Natural killer cell (primary cell): ENCODE measurements at places on chromosomes 16 and 17. TPM values are rescaled to one million over a fixed set of nuclear protein-coding genes. Genes with fewer than 3 reads are reported as not detected.

TGFB1I1 gene
- total RNA-seq: 1.3 TPM

CIBAR2 gene
- not detected for total RNA-seq

ABCA5 gene
- 52.1 TPM for total RNA-seq

HS3ST3A1 gene
- 1.6 TPM for total RNA-seq

ASB16 gene
- not detected for total RNA-seq

DNA sequence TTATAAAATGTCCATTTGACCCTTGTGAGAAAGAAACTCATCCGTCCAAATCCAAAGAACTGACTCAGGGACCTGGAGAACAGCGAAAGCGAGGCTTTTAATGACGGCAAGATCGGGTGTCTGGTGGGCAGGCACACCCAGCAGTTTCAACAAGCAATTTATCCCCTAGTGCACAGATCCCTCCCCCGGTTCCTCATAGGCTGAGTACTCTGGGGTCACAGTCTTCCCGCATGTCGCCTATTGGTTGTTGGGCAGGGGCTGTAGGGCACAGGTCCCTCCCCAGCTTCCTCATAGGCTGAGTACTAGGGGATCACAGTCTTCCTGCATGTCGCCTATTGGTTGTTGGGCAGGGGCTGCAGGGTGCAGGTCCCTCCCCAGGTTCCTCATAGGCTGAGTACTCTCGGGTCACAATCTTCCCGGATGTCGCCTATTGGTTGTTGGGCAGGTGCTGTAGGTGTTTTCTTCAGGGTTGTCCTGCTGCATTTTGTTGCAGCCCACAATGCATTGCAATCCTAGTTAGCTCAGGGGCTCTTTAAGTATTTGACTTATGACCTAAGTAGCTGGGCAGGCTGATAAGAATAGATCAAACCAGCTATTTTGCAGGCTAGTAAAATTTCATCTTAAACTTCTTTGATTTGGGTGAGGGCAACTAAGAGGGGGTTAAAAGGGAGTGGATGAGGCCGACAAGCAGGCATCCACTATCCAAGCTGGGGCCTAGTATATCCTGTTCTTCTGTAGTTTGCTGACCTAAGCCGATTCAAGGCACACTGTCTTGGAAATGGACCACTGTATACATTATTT, 3.6 kb upstream of the UTS2R start:
- no peak for DNase-seq

DNA sequence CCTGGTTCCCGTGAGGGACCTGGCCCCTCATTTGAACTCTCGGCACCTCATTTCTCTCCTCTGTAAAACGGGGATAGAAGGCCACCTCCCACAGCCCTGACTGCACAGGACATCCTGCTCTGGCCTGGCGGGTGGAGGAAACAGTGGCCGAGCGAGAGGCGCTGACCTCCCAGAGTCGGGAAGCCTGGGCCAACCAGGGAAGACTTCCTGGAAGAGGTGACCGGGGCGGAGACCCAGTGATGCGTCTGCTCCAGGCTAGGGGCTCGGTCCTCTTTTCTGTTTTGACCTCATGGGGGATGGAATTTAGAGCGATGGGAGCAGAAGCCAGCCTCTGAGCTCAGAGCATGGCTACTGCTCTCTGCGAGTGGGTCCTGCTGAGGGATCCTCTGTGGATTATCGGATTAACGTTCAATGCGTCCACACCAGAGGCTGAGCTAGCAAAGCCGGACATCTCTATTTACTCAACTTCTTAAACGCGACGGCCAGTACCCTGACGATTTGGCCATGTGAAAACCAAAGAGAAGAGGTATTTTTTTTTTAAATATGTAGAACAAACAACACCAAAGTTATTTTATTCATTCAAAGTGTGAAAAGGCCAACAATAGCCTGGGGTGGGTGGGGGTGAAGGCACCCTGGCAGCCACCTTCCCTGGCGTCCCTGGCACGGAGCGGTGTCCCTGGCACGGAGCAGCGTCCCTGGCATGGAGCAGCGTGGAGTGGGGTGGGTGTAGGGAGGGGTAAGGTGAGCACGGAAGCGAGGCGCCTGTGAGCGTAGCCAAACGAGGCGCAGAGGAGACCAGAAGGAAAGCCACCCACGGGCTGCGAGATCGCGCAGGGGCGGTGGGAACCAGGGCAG, 9.2 kb upstream of the MSLN start:
- no peak for DNase-seq

DNA sequence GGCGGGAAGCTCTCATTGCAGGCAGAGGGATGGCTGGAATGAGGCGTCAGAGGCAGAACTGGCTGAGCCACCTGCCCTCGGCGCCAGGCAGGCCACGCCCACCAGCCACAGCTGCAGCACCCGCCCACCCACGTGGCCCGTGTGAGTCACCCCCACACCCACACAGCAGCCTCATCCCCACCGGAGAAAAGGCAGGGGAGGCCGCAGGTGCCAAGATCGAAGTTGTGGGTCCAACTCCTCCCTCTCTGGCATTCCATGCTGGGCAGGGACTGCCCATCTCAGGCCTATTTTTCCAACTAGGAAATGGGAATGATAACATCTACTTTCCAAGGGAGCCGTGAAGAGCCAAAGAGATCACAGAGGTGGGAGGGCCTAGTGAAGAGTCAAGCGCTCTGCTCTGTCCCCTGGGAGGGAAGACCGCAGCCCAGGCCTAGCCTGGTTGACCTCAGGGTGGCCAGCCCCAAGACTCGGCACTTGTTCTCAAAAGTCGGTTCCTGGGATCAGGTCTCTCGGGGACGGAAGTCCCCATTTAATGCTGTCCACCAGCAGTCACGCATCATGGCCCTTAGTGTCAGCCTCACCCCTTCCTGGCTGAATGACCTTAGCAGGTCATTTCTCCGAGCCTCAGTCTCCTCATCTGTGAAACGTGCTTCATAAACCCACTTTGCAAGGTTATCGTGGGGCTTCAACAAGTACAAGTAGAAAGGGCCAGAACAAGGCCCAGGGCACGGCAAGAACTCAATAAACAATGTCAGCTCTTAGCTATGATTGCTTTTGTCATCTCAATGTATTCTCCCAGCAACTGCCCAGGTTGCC, at the start of gene TRPV3:
Gene TRPV3, minus strand, starts transcription at position 45 of the 816 bp plus-strand sequence. CDS start 2,962 bp downstream, outside the sequence.
- DNase-seq: no peak

GRCh38 chr17:79631640-79632431, 21.0 kb upstream of the RBFOX3 start:
- DNase-seq: peak; percentile 4

GRCh38 chr16:46859719-46860152, 24.4 kb upstream of the GPT2 start:
- no peak for DNase-seq

DNA sequence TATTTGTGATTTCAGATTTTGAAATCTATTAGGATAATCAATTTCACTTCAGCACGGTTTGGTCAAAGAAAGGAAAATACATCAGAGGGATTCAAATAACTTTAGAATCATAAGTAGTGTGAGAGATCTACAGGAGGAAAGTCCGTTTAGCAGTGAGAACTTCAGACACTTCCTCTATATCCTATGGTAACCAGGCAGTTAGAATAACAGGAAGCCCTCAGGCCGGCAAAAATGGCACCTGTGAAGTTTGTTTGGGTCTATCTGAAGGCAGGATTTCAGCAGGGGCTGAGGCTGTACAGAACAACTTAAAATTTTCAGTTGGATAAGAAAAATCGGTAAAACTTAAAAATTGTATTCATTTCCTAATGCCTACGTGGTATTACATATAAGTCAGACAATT, 24.9 kb downstream of the KCNJ16 start:
- no peak for DNase-seq

DNA sequence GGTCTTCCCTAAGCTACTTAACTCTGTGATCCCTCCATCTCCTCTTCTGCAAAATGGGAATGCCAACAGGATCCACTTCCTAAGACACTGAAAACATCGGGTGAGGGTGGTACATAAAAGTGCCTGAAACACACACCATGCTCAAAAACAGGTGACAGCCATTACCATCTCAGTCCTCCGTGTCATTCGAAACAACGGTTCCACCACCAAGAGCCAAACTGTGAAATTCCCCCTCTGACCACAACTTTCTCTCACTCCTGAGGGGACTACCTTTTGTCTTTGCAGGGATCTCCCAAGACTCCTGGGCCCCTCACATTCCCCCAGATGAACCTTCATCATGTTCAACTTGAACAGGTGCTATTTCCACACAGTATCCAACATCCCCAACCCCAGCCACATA, 37.0 kb downstream of the NUBP1 start:
- no peak for DNase-seq

DNA sequence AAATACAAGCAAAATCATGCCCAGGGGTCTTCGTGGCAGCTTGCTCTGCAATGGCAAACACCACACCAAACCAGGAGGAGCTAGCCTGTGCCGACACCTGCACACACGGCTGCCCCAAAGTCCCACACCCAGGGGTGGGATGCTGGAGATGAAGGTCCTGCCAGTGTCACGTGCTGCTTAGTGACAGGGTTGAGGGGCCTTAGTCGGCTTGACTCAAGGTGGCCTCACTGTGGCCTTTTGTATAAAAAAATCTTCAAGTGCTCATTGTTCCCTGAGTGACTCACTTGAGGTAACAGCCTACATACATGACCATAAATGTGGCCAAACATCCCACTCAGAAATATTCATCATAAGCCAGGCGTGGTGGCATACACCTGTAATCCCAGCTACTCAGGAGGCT, 7.3 kb downstream of the TRIM65 start:
- no peak for DNase-seq

- DNase-seq: no peak
Observed at GRCh38 chr17:81537343-81537855, 9.2 kb downstream of the FSCN2 start.

- no peak for DNase-seq
Observed at GRCh38 chr16:13571036-13571435, 348.9 kb upstream of the ERCC4 start.

DNA sequence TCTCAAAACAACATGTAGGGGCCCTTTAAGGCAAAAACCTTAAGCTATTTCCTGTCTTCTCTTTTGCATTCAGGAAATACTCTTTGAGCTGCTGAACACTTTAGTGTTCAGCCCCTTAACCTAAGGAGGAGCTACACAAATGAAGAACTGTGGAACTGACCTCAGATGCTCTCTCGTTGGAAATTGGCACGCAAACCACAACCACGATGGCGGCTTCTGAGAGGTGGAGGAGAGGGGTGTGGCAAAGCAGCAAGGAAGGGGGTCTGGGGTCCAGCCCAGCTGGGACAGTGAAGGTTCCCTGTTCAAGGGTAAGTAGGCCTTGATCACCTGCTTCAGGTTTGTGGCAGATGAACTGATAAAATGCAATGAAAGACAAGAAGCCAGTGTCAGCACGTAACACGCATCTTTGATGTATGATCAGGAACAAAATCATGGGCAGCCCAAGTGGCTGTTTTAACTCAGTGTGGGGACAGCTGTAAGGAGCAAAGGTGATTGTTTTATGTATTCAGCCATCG, 291.6 kb upstream of the TNRC6C start:
- peak; percentile 53 for DNase-seq

- no peak for DNase-seq
Observed at GRCh38 chr16:19001788-19002187, 18.1 kb downstream of the TMC7 start.

- no peak for DNase-seq
Observed at GRCh38 chr16:57134982-57135381, 42.6 kb downstream of the CPNE2 start.

GRCh38 chr17:30251931-30252330, 16.4 kb upstream of the SLC6A4 start:
- DNase-seq: no peak

GRCh38 chr17:81438007-81438659, 42.9 kb downstream of the BAHCC1 start:
- DNase-seq: no peak

DNA sequence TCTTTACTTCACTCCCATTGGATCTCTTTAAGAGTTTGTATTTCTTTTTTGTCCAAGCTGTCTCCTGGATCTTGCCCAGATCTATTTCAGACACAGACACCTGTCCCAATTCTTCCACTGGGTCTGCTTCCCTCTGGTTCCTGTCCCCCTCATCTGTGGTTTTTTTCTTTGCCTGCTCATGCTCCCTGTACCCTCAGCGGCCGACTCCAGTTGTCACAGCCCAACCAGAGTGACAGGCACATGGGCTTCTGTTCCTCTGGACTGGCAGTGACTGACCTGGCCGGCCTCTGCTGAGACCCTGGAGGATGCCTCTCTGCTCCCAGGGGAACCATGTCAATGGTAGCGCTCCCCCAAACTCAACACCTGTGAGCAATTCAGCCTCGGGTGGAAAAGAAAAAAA, 142.6 kb downstream of the WSCD1 start:
- no peak for DNase-seq

DNA sequence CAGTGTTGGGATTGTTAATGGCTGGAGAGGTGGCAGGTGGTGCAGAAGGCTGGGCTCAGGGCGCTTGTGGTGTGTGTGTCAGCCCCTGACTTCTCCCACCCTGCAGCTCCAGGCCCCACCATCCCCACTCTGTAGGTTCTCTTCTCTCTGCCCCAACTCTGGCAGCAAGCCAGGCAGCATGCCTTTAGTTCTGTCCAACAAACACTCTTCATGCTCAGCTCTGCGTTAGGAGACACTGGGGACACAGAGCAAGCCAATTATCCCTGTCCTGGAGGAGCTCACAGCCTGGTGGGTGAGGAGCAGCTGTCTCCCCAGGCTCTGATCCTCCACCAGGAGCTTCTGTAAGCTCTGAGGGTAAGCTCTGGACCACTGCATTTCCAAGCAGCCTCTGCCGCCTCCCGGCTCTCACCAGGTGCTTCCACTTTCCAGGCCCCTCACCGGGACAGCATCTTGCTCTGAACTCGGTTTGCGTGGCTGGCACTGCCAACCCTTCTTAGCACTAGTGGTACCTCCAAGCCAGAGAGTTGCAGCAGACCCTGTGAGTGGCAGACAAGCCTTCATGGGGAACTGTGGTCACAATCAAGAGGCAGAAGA, 34.3 kb upstream of the WSCD1 start:
- DNase-seq: no peak

- no peak for DNase-seq
Observed at GRCh38 chr17:42167807-42168206, 13.0 kb upstream of the RAB5C start.

- no peak for DNase-seq
Observed at GRCh38 chr17:35864853-35865252, 3.8 kb downstream of the HEATR9 start.

GRCh38 chr17:77618173-77618572, 340.3 kb upstream of the TNRC6C start:
- DNase-seq: no peak

DNA sequence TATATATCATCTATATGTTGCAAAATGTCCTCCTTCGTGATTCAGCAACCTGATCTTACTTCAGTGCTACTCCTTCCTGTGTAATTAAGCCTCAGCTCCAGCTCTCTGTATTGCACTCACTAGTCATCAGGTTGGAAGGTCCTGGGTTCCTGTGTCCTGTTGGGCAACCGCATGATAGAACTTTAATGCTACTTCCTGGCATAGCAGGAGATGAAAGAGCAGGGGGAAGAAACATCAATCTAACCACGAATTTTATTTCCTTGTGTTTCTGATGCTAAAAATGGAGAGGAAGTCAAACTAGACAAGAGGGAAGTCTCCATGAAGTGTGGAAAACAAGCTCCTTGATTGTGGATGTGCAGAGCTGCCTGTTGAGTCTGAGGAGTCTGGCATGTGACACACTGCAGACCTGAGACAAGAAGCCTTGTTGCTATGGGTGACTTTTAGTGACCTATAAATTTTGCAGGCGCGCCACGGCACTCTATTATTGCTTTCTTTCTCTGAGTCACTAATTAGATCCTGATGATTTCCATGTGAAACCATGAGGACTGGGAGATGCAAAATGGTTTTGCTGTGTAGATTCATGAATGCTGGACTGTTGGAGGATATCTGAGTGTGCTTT, 25.6 kb downstream of the IGSF6 start:
- DNase-seq: no peak
